ENCODE measurements at places on chromosomes 3 and 15. TPM values are rescaled to one million over a fixed set of nuclear protein-coding genes. Genes with fewer than 3 reads are reported as not detected.

Gene RYR3
- total RNA-seq = not detected

Gene PHLDB2
- 13.6 TPM for total RNA-seq

Gene CLEC3B
- not detected for total RNA-seq

Gene SLC35G2
- 0.76 TPM for total RNA-seq

Gene SAMMSON
- not detected for total RNA-seq

Gene LXN
- 16.1 TPM for total RNA-seq

Gene SPTBN5
- 1.1 TPM for total RNA-seq

Gene CCDC9B
- 0.47 TPM for total RNA-seq

Gene CCDC66
- 24.9 TPM for total RNA-seq

Gene CCRL2
- 4.0 TPM for total RNA-seq

Gene SCAPER
- 72.8 TPM for total RNA-seq

Gene PAQR5
- not detected for total RNA-seq

Gene KCNMB2
- total RNA-seq = not detected

Gene OSTN
- total RNA-seq = not detected

Gene CATSPER2
- total RNA-seq = 13.6 TPM

Gene DLG1
- 76.5 TPM for total RNA-seq
